ENCODE measurements at places on chromosomes 6 and 20. TPM values are rescaled to one million over a fixed set of nuclear protein-coding genes. Genes with fewer than 3 reads are reported as not detected.

Gene LKAAEAR1
- 0.83 TPM for polyA plus RNA-seq

Gene ALDH5A1
- 16.0 TPM for polyA plus RNA-seq

Gene CASS4
- polyA plus RNA-seq = 0.34 TPM

Gene TCEA2
- polyA plus RNA-seq = 41.3 TPM

Gene PAK5
- polyA plus RNA-seq = not detected

Gene SRMS
- 0.43 TPM for polyA plus RNA-seq

Gene PLA2G7
- not detected for polyA plus RNA-seq

Gene ENPP3
- not detected for polyA plus RNA-seq

Gene HLA-F
- 393 TPM for polyA plus RNA-seq

Gene F13A1
- 3.7 TPM for polyA plus RNA-seq
